GM03348 (cell line): ENCODE measurements at places on chromosomes 16 and 17.
A peak's percentile ranks its signal among the peaks of the same experiment; 100 is the strongest.

DNA sequence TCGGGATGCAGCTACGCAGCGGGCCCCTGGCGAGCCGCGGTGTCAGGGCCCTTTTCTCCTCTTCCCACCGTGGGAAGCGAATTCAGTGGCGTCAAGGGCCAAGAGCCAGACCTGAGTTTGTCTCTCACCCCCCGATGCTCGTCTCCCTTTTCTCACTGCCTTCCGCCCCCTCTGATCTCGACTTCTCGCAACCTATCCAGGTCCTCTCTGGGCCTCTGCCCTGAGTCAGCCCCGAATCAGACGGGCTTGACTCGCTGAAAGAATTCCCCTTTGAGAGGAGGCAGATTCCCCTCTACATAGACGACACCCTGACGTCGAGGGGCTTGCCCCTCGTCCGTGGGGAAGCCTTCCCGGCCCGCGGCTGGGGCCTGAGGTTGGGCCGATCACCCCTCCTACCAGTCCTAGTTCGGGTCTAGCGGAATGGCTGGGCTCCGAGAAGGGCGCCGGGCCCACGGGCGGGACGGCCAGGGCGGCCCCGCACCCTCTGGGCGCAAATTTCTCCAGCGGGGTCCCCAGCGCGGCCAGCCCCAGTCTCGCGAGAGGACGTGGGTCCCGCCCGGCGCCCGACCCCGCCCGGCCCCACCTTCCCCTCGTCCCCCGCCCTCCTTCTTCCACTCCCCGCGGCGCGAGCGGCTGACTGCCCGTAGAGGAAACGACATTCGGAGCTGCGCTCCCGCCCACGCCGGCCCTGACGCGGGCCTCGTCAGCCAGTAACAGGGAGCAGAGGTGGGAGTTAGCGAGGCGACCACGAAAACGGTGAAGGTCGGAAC is at the start of gene GGNBP2:
Gene GGNBP2, plus strand, starts transcription at position 613 of the 770 bp plus-strand sequence. CDS start 806 bp downstream, outside the sequence.
- peak; percentile 97 for DNase-seq

DNA sequence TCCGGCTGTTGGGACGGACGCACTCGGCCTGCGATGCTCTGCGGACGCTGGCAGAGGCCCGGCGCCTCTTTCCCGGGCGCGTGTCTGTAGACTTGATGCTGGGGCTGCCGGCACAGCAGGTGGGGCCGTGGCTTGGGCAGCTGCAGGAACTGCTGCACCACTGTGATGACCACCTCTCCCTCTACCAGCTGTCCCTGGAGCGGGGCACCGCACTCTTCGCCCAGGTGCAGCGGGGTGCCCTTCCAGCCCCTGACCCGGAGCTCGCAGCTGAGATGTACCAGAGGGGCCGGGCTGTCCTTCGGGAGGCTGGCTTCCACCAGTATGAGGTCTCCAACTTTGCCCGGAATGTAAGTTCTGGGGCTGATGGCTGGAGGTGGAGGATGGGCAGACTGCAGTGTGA is 3.5 kb downstream of the RSAD1 start:
- DNase-seq: no peak

GRCh38 chr16:67708368-67708771 is 10.7 kb downstream of the GFOD2 start:
- DNase-seq: peak; percentile 57

DNA sequence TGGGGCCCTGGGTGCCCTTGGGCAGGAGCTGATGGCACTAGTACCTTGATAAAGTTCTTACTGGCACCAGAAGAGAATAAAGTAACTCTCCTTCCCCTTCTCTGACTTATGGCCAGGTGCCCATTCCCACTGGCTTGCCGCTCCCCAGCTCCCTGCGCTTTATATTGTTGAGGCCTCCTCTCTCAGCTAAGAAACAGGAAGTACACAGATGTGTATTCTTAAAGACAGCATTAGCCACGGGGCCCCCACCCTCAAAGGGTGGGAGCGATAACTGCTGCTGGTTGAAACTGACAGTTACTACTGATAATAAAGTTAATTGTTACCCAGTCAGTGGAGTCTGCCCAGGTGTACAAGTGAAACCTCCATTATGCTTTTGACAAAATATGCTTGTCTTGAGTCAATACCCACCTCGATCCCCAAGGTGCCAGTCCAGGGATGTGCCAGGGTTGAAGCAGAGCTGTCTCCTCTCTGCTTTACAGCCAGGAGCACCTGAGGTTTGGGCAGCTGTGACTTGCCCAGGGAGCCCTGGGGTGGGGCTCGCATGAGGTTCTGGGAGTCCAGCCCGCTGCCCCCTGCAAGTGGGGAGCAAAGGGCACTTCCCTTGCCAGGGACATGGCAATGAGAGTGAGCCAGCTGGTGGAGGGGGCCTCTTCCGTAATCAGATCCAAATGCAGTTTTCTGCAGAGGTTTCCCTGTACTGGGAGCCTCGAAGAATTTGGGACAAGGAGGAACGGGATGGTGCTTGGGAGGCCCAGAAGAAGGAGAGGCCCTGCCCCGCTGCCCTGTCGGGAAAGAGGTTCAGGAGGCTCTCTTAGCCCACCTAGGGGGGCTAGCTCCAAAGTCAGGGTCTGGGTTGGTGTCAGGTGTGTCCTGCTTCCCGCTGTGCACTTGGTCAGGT is 5.4 kb upstream of the CLDN9 start:
- DNase-seq: no peak

DNA sequence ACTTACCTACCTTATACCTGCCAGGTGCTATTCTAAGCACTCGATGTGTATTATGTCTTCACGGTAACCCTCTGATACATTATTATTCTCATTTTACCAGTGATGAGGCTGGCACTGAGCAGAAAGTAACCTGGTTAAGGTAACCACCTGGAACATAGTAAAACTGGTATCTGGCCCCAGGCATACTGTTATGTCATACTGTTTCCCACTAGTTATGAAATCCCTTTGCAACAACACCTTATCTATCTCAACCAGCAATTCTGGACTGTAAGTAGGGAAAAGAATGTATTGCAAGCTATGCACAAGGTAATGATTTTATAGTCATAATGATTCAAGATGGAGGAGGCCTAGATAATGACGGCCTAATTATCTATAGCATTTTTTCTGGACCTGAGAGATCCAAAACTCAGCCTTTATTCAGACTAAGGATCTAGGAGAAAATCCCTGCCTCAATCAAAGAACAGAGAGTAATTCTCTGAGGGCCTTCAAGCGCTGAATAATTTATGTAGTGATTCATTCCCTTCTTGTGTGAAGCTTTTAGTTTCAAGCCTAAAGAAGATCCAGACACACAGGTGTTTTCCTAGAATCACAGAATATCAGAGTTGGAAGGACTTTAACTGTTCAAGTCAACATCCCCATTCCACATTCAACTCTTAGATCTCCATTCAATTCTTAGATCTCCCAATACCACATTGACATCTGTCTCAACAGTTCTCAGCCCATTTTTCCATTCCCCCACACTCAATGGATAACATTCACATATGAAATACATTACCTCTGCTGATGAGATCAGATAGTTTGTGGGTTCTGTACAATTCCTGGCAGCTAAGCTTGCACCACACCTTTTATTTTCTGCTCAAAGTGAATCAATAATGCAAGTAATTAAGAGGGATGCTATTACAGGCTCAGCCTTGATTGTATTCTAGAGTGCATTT is 14.9 kb upstream of the MMD start:
- DNase-seq: no peak

DNA sequence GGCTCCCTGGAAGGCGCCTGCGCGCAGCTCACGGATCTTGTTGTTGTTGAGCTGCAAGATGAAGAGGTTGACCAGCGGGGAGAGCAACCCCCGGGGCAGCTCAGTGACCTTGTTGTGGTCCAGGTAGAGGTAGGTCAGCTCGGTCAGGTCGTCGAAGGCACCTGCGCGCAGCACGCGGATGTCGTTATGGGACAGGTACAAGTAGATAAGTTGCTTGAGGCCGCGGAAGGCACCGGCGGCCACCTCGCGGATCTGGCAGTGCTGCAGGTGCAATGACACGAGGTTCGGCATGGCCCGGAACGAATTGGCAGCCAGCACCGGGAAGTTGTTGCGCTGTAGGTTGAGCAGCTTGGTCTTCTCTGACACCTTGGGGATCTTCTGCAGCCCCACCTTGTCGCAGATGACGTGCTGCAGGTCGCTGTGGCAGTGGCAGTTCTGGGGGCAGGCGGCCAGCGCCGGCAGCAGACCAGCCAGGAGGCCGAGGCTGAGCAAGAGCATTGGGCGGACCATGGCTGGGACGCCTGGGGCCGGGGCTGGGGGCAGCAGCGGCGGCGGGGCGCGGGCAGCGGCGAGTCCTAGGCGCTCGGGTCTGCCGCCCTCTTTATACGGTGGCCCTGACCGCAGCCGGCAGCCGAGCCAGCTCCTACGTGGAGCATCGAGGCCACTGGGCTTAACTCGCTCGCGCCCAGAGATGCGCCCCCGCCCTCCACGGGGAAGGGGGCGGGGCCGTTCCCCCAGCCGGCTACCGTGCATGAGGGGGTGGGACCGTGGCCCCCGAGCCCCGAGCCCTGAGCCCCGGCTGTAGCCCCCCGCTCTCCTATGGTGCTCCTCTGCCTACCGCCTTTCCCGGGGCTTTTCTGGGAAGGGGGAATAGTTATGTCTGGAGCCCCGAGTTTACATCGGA is at the start of gene CHAD:
Gene CHAD, minus strand, starts transcription at position 577 of the 904 bp plus-strand sequence. Its CDS starts 67 bp downstream, at position 510.
- peak; percentile 70 for DNase-seq

- DNase-seq: peak; percentile 77
Observed at GRCh38 chr17:70137451-70138230, 31.7 kb upstream of the KCNJ2 start.

DNA sequence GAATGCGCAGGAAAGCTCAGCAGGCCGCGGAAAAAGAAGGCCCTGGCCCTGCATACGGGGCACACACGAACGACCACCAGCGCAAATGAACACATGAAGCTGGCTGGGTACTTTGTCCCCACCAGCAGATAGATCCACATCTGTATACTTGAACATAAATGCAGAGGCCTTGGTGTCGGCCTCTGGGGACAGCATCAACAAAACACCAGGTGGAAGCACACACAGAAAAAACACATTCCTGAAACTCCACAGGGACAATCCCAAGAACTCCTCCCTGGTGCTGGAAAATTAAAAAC is 606 bp upstream of the ZBTB4 start:
- DNase-seq: peak; percentile 24

DNA sequence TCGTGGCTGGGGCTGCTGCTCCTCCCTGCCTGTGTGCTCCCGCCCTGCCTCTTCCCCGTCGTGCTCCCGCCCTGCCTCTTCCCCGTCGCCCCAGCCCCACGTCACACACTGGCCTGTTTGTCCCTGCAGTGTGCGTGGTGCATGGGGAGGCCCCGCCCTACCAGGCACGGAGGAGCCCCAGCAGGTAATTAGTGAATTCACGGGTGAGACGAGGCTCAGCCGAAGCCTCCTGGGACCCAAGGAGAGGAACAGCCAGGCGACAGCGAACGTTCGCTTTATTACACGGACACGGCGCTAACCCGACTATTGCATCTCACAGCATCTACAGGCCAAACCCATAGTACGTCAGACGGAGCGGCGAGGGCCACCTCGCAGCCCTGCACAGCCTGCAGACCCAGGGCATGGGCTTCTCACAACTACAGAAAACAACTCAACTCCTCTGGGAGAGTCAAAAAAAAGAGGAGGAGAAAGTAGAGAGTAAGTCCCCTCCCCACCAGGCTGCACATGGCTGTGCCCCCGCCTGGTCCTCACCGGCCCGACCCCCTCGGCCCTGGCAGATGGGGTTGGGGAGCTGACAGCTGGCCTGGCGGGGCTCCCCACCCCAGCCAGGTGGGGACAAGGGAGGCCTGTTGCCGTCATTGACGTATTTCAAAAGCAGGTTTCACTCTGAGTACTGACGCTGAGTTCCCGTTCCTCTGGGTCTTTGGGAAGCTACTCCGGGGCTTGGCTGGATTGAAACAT is 4.3 kb upstream of the PABPN1L start:
- DNase-seq: no peak

GRCh38 chr17:34146440-34147043 is 108.5 kb upstream of the CCL2 start:
- no peak for DNase-seq

DNA sequence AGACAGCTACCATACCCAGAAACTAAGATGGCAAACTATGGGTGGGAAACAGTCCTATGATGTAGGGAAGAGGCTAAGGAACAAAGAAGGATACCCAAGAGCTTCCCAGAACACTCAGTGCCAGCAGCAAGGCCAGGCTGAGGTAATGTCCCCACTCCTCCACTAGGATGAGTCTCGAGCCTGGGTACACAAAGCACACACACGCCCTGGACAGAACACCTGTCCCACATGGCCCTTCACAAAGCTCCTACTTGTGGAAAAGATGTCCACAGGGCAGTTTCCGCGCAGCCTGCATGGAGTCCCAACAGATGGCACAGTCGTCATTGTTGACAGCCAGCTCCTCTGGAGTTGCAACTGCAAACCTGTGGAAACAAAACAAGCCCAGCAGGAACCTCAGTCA is 23.9 kb downstream of the AMFR start:
- no peak for DNase-seq

DNA sequence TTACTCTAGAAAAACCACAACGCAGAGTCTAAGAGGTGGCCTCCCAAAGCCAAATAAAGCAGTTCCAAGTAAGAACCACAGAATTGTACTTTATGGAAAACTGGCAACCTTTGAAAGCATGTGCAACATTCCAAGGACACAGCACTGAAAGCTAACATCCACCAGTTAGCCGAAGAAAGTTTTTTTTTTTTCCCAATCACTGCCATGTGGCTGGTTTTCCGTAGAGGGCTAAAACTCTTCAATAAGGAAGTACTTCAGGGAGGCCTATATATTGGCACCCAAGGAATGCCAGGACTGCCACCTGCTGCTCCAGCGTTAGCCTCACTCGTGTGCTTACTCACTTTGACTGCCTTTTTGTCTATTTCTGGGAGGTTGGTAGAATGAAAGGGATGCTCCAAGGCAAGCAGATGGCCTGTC is 25.2 kb downstream of the CEP95 start:
- peak; percentile 52 for DNase-seq

DNA sequence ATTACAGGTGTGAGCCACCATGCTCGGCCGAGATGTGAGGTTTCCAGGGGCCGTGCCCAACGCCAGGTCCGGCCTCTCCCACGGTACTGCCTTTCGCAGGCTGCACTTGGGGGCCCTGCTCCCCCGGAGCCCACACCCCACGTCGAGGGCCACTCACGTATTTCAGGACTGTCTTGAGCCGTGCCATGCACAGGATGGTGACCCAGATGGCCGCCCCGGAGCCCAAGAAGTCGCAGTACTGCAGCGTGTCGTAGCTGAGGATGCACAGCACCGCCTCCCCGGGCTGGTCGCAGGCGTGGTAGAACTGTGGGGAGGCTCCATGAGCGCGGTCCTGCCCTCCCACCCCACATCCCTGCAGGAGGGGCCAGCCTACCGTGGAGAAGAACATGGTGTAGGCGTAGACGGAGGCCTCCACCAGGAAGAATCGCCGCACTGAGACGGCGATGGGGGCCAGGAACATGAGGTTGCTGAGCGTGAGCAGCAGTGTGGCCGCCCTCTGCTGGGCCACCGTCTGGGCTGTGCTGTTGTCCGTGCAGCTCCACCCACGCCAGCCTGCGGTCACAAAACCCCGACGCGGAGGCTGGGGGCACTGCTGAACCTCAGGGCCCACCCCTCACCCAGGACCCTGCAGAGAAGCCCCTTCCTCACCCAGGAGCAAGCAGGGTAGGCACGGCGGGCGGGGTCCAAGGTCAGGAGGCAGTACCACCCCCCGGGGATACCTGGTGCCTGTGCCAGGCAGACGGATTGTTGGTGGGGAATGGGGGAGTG is 3.7 kb upstream of the MRPL28 start:
- no peak for DNase-seq

GRCh38 chr16:24298548-24299167 is 42.5 kb downstream of the CACNG3 start:
- no peak for DNase-seq
